ENCODE measurements at places on chromosomes 11 and 22. TPM values are rescaled to one million over a fixed set of nuclear protein-coding genes. Genes with fewer than 3 reads are reported as not detected.

OOSP2 gene
- not detected for total RNA-seq

TANGO2 gene
- 13.4 TPM for total RNA-seq

SLC29A2 gene
- total RNA-seq: 35.7 TPM

DNA sequence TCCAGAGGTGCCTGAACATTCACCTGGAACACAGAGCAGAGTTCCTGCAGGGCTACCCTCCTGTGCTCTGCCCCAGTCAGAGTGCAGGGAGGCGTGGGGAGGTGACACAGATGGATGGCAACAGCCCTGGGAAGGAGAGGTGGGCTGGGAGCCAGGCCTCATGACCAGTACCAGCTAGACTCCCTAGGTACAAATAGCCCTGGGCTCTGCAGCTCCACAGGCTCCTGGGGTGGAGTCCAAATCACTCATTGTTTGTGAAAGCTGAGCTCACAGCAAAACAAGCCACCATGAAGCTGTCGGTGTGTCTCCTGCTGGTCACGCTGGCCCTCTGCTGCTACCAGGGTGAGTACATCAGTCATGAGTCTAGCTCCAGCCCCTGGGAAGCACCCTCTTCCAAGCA, at the start of gene SCGB1D2:
TSS of gene SCGB1D2 (plus strand) at position 219 of the 400 bp plus-strand sequence. CDS start at position 288, 69 bp downstream.
- no peak within 1 kb of the TSS for H3K4me3 ChIP-seq
- peaks cover 22% of the 10 kb centered on the region for H3K27me3 ChIP-seq
- H3K4me1 ChIP-seq: no peaks in the 10 kb centered on the region
- no peak for DNase-seq
- no peaks in the 10 kb centered on the region for H3K36me3 ChIP-seq

DNA sequence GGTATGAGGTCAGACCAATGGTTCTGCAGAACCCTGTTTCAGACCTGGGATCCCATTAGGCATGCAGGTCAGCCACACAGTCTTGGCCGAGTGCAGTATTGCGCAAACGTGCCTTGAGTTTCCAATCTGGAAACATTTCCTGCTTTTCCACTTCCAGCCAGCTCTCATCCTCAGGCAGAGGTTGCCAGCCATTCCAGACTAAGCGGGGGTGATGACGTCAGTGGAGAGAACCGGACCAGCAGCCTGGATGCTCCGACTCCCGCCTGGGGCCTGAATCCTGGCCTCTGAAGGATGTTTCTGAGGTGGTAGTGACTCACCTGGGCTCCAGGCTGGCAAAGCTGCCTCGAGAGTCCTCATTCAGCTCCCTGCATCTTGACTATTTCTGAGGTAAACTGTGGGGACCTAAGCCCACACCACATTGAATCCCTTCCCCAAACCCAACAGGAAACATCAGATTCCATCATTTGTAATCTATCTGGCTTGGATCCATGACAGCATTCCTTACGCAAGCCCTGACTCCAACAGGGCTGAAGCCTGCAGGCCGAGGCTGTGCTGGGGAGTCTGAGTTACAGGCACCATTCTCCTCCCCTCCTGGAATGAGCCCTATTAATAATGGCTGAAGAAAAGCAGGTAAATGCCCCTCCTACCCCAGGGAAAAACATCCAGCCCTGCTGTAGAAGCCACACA, 83.0 kb downstream of the ABTB2 start:
- H3K4me3 ChIP-seq: no peak overlapping the region
- H3K36me3 ChIP-seq: no peaks in the 10 kb centered on the region
- H3K27me3 ChIP-seq: no peaks in the 10 kb centered on the region
- DNase-seq: peak; percentile 80
- H3K4me1 ChIP-seq: peaks cover 19% of the 10 kb centered on the region

- H3K27ac ChIP-seq: no peak overlapping the region
- H3K27me3 ChIP-seq: no peaks in the 10 kb centered on the region
- no peak overlapping the region for H3K4me3 ChIP-seq
Measured at GRCh38 chr11:130467116-130467900, 18.9 kb downstream of the ADAMTS15 start.

DNA sequence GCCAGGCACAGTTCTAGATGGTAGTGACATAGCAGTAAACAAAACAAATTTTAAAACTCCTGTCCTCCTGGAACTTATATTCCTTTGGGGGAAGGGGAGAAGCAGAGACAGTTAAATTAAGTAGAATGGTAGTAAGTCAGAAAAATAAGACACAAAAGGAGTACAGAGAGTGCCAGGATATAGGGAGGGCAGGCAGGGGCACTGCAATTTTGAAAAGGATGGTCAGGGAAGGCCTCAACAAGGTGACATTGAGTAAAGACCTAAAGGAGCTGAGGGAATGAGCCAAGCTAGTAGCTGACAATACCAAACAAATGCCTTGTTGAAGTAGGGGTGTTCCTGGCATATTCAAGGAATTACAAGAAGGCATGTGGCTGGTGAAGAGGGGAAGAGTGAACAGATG, 10.2 kb downstream of the NUP160 start:
- no peak for DNase-seq
- no peaks in the 10 kb centered on the region for H3K27me3 ChIP-seq
- no peaks in the 10 kb centered on the region for H3K4me1 ChIP-seq
- peaks cover 33% of the 10 kb centered on the region for H3K36me3 ChIP-seq
- H3K4me3 ChIP-seq: no peak overlapping the region

DNA sequence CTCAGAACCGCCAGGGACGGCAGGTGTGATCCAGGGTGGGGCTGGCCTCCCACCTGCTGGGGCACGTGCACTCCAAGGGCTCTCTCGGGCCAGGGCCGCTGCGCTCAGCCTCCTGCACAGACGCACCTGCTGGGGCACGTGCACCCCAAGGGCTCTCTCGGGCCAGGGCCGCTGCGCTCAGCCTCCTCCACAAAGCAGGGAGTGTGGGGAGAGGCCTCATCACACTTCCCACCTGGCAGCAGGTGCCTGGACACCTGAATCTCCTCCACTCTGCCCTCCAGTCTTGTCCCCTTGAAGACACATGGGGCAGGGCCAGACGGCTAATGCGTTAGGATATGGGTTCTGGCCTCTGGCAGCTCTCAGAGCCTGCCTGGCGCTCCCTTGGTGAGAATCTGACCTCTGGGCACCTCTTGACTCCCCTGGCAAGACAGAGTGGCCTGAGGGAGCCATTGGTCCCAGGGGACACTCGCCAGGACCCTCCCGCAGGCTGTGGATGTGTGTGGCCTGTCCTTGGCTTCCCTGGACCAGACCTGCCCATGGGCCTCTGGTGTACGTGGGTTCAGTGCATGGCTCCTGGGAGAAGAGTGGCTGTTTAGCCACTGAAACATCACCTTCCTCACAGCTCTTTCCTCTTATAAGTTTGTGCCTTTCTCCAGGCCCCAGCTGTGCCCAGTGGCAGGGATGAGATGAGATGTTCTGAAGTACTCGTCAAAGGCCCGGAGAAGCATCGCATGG, 73.5 kb downstream of the BRD1 start:
- H3K4me3 ChIP-seq: no peak overlapping the region
- H3K4me1 ChIP-seq: no peaks in the 10 kb centered on the region
- DNase-seq: no peak

DNA sequence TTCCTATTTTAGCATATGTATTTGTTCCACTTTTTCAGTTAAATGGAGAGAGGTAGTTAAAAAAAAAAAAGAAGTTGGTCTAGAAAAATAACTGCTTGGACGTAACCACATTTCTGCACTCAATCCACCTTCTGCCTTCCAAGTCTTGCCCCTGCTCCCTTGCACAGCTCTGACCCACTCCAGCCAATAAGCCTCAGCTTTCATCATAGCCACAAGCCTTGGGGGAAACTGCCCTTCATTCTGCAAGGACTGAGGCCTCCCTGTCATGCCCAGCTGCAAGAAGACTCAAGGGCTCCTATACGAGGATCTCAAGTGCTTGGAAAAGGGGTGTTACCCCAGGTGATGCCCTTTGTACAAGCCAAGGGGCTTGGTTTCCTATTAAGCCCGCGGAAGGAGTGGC, 36.0 kb upstream of the OAF start:
- H3K36me3 ChIP-seq: no peaks in the 10 kb centered on the region
- no peak overlapping the region for H3K4me3 ChIP-seq
- DNase-seq: peak; percentile 14
- H3K27ac ChIP-seq: no peak overlapping the region
- H3K27me3 ChIP-seq: peaks cover 58% of the 10 kb centered on the region
- peaks cover 26% of the 10 kb centered on the region for H3K4me1 ChIP-seq

Measured in mesothelial cell of epicardium (in vitro differentiated cells).